Spinal cord (tissue), 10 donors: ENCODE measurements at places on chromosomes 7 and 10. TPM values are rescaled to one million over a fixed set of nuclear protein-coding genes. Genes with fewer than 3 reads are reported as not detected.
A peak's percentile ranks its signal among the peaks of the same experiment; 100 is the strongest.

DNA sequence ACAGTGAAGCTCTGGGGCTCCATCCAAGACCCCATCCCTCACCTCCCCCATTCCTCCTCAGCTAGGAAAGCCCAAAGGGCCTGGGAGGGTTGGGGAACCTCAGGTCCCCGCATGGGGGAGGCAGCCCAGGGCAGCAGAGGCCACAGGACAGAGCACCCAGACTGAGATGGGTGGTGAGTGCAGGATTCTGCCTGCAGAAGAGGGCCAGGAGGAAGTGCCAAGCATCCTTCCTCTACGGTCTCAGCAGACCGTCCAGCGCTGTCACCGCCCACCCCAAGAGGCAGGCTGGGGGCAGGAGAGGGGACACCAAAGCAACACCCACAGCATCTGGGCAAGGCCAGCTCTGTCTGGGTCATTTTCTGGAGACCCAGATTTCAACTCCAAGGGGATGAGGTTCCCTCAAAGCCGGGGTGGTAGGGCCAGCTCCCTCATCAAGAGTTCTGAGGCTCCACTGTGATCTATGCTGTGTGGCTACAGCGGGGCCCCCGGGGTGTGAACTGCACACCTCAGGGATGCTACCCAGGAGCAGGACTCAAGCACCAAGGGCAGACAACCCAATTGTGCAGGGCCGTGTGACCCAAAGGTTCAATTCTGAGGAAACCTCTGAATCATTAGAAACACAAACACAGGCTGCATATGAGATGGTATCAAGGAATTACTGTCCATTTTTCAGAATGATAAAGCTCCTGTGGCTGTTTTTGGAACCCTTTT is 46.8 kb downstream of the CAMK2B start:
- DNase-seq = no peak

EN2 gene
- 0.06 TPM for polyA plus RNA-seq

DNA sequence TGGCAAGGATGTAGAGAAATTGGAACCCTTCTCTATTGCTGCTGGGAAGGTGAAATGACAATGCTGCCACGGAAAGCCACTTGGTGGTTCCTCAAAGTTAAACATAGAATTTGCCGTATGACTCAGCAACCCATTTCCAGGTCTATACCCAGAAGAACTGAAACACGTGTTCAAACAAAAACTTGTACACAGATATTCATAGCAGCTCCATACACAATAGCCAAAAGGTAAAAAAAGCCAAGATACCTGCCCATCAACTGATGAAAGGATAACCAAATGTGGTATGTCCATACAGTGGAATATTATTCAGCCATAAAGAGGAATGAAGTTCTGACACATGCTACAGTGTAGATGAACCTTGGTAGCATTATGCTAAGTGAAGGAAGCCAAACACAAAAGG is 39.1 kb downstream of the LHPP start:
- no peak for DNase-seq

DNA sequence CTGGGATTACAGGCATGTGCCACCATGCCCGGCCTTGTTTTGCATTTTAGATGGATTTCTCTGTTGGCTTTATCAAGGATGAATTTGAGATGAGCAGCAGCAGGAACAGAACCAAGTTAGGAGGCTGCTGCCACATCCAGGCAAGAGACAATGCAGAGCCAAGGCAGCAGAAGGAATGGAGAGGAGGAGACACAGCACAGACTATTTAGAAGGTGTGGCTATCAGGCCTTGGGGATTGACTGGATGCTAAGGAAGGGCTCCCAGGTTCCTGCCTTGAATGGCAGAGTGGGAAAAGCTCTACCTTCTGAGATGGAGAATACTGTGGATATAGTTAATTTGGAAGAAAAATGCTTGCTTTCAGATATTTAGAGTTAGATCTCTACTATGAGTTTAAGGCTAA is 484.7 kb upstream of the C7orf33 start:
- DNase-seq = no peak

DNA sequence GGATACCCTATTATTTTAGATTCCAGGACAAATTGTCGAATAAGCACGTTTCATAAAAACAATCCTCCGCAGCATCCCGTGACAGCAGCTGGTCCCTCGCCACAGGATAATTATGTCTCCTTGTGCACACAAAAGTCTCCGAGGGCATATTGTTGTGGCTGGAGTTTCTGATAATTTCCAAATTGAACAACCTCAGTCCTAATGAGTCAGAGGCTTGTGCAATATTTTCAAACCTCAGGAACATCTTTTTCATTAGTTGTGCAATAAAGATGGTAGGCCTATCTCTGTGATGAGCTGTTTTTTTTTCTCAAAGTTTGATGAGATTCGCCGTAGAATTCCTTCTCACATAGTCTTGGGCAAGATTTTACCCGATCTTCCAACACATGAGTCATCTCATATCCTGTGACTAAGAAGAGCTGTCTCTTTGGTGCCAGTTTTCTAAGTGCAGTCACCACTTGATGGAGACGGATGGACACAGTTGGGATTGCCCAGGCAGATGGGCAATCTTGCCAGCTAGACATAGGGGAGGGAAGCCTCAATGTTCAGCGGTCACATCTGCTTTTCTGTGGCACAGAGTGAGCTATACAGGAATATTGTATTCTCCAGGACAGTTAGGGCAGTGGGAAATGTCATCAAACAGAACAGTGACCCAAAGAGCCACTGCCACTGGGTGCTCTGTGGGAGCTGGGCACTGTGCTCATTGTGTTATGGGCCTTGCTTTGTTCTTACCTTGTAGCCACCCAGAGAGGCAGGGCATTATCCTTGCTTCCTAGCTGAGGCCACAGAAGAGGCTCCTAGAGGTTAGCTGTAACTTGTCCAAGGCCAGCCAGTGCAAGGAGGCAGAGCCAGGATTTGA is 7.8 kb downstream of the HTRA1 start:
- DNase-seq = no peak

PHYHIPL gene
- 188 TPM for polyA plus RNA-seq

GRCh38 chr10:96891840-96892239 is 59.7 kb downstream of the LCOR start:
- no peak for DNase-seq

SLC13A4 gene
- polyA plus RNA-seq = 5.0 TPM

DNA sequence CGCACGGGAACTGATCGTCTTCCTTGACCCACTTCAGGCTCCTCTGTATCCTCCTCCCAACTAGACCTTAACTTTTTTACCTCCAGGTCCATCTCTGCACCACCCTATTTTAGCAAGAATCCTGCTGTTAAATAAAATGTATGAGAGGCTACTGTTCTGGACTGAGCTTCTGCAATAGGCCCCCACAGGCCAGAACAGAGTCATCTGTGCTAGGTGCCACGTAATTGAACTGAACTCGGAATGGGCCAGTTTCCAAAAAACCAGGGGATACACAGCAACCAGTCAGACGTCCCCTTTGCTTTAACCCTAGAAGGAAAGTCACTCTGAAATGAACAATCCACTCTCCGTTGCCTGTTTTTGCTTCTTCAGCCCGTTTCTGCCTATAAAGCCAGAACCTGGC is 71.3 kb downstream of the CHST15 start:
- no peak for DNase-seq

DNA sequence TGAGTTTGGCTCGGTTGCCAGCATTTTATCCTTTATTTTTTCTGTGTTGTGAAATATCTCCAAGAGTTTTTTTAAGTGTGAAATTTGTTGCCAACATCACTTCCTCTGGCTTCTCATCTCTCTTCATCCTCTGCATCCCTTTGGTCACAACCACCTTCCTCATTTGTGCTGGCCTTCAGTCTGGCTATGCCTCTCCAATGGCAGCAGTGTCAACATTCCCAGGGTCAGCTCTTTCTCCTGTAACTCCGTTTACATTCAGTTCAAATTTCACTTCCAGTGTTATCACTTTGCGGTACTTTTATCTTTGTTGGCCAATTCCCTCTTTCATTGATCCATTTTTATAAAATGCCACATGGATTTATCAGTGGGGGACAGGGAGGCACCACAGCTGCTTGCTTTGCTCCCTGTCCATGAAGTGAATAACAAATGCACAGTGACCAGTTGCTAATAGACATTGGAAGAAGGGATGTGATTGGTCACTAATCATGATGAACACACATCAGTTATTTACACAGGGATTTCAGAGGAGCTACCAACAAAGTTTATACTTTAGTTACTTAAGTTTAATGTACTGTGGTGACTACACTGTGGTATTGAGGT is 311.4 kb upstream of the LRGUK start:
- DNase-seq = no peak

DNA sequence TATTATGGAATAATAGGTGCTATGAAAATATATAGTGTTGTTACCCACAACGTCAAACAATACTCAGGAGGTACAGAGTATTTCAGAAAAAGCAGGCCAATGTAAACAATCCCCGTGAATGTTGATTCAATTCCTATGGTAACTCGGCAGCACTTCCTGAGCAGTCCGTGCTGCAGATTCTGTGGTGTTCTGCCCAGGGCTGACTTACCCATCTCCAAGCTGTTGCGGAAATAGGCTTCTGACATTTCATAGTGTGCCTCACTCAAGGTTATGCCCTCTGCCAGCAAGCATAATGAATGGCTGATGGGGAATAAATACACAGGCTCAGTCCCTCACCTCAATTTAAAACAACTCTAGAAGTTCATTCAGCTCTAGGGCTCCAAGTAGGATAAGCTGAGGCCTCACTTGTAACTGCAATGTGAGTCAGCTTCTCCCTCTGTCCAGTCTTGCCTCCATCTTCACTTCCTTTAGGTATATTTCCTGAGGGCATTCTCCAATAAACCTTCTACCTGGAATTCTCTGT is 177.6 kb downstream of the GNAI1 start:
- DNase-seq = no peak

SPDYE8 gene
- polyA plus RNA-seq = 0.36 TPM

SLC18A3 gene
- 17.0 TPM for polyA plus RNA-seq

GRCh38 chr10:129963641-129964501 is at the start of gene EBF3:
EBF3 (minus strand) TSS chr10:129964274; CDS start chr10:129963768, 506 bp downstream.
- DNase-seq = no peak

GRCh38 chr7:83701736-83702135 is 52.8 kb upstream of the SEMA3E start:
- no peak for DNase-seq

- DNase-seq = peak; percentile 7
These were observed 124.5 kb downstream of the TMEM168 start for GRCh38 chr7:112665709-112666108.

DNA sequence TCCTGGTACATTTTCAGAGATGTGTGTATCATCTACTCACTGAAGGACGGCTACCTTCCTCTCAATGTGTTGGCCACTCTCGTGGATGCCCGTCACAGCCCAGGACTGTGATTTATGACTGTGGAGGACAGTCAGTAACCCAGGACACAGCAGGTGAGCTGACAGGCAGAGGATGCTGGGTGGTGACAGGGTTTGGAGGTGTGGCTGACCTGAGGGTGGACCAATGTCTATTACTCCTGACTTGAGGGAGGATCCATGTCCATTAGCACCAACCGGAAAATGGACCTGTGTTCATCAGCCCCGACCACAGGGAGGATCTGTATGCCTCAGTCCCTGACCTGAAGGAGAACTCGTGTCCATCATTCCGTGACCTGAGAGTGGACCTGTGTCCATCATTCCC is 96.1 kb downstream of the ADCY1 start:
- no peak for DNase-seq

ACTR3C gene
- 2.9 TPM for polyA plus RNA-seq

GRCh38 chr7:135601182-135601581 is 43.5 kb downstream of the NUP205 start:
- DNase-seq = no peak

GRCh38 chr10:75770626-75771081 is 339.2 kb downstream of the LRMDA start:
- no peak for DNase-seq
